ENCODE measurements at places on chromosomes 13 and 19.

GRCh38 chr13:30339738-30340330 lies 32.5 kb upstream of the KATNAL1 start:
- no peak for DNase-seq

DNA sequence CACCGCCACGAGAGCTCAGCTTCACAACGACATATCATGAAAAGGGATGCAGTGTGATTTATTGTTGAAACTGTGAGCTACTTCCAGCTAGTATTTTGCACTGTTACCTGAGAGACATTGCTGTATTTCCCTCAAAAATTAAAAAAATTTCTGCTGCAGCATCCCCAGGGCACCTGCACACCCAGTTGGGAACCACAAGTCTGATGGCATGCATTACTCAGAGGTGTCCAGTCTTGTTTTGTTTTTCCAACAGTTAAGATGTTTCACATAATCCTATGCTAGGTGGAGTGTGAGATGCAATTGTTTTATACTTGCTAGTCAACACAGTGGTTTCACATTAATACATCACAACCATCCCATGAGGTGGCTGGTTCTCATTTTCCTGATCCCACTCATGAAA lies 285.2 kb downstream of the SHISA2 start:
- no peak for DNase-seq

DNA sequence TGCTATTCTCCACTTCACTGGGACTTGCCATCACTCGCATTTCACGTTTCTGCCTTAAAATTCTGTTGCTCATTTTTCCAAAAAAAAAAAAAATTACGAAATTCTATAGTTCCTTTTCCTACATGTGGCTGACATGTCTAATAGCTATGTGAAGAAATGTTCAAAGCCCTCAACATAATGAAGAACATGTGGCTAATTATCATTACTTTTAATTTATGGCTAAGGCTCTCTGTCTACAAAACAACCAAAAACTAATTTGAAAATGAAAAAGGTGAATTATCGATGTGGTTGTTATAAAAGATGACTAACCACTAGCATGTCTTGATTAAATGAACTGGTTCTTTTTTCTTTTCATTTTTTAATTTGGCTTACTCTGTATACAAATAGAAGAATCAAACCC lies 940.0 kb downstream of the EFNB2 start:
- no peak for DNase-seq

DNA sequence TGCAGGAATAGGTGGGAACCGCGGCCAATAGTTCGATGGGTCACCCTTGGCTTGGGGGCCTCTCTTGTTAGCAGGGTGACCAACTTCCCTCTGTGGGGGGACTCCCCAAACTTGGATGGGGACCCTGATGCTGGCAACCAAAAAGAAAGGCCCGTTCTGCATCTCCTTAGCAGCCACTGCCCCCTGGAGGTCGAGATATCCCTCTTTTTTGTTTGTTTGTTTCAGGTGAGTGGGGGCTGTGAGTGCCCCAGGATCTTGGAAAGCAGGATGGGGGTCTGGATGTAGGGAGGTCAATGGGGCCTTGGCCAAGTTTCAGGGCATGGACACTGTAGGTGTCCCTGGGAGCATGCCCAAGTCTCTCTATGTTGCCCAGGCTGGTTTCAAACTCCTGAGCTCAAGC lies 7.7 kb upstream of the CRTC1 start:
- DNase-seq = no peak

- DNase-seq = no peak
Measured at GRCh38 chr19:30391052-30391451, 18.9 kb downstream of the ZNF536 start.

DNA sequence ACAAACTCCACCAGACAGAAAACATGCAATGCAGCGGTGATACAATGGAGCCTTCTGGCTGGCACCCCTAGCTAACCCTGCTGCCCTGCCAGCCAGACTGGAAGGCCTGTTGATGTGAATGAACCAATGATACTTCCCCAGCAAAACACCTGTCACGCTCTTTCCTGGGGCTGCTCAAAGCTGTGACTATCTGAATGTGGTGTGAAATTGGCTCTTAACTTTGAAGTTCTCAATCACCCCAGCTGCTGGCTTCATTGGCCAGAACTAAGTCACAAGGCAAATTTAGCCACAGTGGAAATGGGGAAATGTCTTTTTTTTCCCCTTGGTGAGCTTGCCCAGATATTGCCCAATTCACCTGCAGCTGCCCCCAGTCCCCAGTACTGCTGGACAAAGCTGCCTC lies 147.3 kb downstream of the SLC7A1 start:
- no peak for DNase-seq

GRCh38 chr19:18519962-18520847 lies 1.7 kb downstream of the ELL start:
- peak; percentile 1 for DNase-seq

- DNase-seq = no peak
Measured at GRCh38 chr13:110813646-110814624, 100.4 kb downstream of the ING1 start.

GRCh38 chr13:24284889-24285565 lies 24.4 kb upstream of the C1QTNF9 start:
- no peak for DNase-seq

GRCh38 chr13:49584771-49585182 lies 581 bp downstream of the RCBTB1 start:
- no peak for DNase-seq

- DNase-seq = no peak
Measured at GRCh38 chr13:36131931-36132297, 732 bp upstream of the DCLK1 start.

DNA sequence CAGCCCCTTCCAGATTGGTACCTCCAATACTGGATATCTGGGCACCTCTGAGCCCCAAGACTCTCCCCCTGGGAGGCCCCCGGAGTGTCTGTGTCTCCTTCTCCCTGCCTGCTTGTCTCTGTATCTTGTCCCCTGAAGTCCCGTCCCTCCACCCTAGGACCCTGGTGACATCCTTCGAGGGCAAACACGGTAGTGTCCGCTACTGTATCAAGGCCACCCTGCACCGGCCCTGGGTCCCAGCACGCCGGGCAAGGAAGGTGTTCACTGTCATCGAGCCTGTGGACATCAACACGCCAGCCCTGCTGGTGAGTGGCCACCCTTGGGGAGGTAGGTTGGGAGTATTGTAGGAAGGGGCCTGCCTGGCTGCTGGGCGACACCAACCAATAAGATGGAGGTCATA lies 844 bp downstream of the ARRDC2 start:
- DNase-seq = no peak

DNA sequence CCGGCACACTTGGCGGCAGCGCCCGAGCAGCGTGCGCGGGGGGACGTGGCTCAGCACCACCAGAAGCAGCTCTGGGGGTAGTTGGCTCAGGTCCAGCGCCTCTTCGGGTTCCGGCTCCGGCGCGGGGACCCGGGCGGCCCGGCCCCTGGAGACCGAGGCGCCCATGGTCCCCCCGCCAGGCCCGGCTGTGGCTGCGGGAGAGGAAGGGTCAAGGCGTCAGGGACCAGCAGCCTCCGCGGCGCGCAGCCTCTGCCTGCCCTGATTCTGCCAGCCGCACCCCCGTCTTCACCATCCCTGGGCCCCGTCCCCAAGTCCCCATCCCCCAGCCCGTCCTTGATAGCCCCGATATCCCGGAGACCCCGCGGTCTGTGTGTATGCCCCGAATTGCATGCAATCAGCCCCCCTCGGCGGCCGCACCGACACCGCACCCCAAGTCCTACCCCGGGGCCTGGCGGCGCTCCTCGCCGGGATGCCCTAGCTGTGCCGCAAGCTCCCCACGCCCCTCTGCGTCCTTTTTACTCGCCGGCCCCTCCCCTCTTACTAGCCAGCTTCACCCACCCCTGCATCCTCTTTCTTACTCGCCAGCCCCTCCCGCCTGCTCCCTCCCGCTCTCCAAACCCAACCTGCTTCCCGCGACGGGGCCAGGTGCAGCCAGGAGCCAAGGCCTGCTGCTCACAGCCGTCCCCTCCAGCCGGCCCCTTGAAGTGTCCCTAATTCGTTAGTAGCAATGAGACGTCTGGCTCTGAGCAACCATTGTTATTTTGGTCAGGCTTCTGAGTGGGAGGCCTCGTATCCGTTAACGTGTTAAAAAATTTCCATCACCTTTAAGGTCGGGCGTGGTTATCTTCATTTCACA lies at the start of gene FBXO27:
FBXO27 (minus strand) TSS at position 487 of the 856 bp plus-strand sequence; CDS start at position 165, 322 bp downstream.
- peak; percentile 64 for DNase-seq

- DNase-seq = peak; percentile 33
Measured at GRCh38 chr19:40139533-40140287, 49.0 kb upstream of the ZNF780A start.

- peak; percentile 16 for DNase-seq
Measured at GRCh38 chr13:62635161-62635560, 1219.5 kb upstream of the PCDH20 start.

- no peak for DNase-seq
Measured at GRCh38 chr19:29084266-29084665, 128.7 kb downstream of the UQCRFS1 start.

DNA sequence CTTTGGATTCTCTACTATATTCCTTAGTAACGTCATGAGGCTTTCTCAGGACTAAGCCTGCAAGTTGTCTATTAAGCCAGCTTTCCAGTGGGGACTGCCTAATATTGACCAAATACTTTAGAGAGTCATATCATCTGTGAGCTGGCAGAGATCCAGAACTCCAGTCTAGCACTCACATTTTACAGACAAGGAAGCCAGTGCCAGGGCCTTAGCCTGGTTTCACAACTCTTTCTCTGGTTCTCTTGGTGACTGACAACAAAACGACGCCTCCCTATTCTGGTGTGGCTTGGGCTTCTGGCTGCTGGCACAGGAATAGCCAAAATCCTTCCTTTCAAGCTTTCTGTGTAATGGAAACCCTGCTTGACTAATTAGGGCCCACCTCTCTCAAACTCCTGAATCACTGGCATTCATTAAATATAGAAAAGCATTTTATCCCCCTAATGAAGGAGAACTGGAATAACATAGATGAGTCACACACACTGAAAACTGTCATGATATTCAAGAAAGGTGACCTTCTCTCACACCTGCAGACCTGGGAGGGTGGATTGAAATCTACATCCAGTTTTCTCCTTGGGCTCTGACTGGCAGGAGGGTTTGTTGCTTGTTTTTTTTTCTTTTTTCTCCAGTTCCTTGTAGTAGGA lies 75.2 kb upstream of the UBL3 start:
- DNase-seq = peak; percentile 45

DNA sequence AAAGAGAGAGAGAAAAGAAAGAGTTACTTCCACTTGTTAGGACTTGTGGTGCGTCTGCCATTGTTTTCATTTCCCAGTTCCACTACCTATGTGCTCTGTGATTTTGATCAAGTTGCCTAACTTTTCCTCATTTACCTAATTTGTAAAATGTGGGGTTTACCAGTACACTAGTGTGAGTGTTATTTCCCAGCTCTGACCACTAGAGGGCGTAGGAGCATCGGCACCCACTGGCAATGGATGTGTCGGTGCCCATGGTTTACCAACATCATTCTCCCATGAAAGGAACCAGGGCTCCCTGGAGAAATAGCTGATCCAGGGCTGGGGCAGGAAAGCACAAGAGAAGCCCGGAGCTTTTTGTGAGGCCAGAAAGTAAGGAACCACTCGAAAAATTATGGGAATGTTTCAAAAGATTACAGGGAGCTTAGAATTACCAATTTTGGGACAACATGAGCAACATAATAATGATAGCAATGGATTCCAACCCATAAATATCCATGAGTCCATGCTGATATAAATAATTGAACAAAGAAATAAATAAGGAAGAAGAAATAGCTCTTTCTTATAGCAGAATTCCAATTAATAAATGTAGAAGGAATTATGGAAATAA lies 15.1 kb upstream of the CEACAM4 start:
- peak; percentile 70 for DNase-seq

DNA sequence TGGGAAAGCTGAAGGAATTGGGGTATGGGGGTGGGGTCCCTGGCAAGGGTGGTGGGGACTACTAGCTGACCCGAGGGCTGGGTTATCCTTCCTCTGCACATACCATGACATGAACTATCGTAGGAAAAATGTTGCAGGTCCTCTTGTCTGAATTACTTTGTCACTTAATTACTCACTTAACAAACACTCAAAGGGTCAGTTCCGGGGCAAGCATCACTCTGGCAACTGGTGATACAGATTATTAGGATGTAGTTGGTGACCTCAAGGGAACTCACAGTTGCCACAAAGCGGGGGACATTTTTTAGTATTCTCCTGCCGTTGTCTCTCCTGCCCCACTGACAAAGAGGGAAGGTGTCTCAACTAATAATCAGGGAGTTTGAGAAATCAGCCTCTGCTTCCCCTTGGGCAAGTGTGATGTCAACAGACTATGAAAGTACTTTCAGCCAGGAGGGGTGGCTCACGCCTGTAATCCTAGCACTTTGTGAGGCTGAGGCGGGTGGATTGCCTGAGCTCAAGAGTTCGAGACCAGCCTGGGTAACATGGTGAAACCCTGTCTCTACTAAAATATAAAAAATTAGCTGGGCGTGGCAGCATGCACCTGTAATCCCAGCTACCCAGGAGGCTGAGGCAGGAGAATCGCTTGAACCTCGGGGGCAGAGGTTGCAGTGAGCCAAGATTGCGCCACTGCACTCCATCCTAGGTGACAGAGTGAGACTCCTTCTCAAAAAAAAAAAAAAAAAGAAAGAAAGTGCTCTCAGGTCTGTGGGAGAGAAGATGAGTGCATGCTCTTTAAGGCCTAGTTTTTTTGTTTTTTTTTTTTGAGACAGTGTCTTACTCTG lies 10.3 kb downstream of the DNAJB1 start:
- no peak for DNase-seq

DNA sequence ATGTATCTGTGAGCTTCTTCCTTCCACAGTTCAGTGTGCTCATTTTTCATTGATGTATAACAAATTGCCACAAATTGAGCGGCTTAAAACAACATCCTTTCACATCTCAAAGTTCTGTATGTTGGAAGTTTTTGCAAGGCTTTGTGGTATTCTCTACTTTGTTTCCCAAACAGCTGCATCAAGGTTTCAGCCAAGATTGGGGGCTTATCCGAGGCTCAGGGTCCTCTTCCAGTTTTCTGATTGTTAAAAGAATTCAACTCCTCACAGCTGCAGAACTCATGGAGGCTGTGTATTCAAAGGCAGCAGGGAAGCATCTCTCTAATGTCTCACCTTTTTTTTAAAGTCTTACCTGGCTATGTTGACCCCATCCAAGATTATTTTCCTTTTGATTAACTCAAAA lies 1369.8 kb downstream of the PCDH9 start:
- DNase-seq = no peak

GRCh38 chr13:97445522-97446187 lies 11.7 kb downstream of the RAP2A start:
- peak; percentile 78 for DNase-seq

- no peak for DNase-seq
Measured at GRCh38 chr13:30712536-30713532, 22.5 kb upstream of the ALOX5AP start.

GRCh38 chr13:44272692-44273091 lies 100.9 kb upstream of the SERP2 start:
- DNase-seq = no peak

DNA sequence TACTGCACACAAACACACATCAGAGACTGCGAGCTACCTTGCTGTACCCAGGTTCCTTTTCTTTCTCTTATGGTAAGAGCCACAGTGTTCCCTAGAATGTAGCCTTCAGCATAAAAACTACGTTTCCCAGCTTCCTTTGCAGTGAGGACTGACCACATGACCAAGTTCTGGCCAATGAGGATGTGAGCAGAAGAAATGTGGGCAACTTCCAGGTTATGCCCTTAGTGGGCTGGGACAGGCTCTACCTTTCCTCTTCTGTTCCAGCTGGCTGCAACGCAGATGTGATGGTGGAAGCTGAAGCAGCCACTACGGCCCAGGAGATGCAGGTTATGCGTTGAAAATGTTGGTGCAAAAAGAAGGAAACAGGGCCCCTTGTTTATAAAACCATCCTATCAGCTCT lies 27.5 kb downstream of the VRK3 start:
- DNase-seq = no peak
